ENCODE measurements at places on chromosomes 4 and X.

DNA sequence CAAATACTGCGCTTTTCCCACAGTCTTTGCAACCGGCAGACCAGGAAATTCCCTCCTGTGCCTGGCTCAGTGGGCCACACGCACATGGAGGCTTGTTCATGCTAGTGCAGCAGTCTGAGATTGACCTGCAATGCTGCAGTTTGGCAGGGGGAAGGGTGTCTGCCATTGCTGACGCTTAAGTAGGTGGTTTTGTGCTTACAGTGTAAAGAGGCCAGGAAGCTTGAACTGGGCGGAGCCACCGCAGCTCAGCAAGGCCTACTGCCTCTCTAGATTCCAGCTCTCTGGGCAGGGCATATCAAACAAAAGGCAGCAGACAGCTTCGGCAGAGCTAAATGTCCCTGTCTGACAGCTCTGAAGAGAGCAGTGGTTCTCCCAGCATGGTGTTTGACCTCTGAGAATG is 390.5 kb upstream of the TECRL start:
- DNase-seq, result no peak

DNA sequence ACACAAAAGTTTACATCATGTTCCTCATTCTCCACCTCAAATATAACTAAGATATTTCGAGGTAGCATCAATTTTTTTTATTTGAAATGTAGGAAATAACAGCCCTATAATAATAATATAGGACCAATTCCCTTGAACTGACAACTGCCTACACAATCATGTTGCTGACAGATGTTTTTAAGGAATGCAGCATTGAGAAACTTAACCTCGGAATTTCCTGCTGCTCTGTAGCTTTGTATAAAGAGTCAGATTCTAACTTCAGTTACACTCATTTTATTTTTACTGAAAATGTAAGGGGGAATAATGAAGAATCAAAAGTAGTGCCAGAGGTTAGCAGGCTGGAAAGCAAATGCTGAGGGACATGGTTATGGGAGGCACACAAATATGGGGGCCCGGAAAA is 235.8 kb downstream of the RBMX2 start:
- DNase-seq, result no peak

DNA sequence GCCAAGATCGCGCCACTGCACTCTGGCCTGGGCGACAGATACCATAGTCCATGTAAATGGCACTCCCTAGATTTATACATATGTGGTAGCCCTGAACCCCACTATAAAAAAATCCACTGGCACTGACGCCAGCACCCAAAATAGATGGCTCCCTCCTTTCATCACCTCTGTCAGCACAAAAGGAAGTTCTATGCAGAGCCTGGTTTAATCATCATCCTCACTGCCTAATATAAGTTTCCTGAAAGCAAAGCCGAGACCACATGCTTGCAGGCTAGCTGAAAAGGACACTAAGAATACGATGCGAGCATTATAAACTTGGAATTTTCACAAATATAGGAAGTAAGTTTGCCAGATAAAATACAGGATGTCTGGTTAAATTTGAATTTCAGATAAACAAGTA is 27.5 kb upstream of the DOCK11 start:
- DNase-seq, result no peak

- DNase-seq, result no peak
These were observed 26.0 kb downstream of the ARL13A start for GRCh38 chrX:100995469-100995868.

DNA sequence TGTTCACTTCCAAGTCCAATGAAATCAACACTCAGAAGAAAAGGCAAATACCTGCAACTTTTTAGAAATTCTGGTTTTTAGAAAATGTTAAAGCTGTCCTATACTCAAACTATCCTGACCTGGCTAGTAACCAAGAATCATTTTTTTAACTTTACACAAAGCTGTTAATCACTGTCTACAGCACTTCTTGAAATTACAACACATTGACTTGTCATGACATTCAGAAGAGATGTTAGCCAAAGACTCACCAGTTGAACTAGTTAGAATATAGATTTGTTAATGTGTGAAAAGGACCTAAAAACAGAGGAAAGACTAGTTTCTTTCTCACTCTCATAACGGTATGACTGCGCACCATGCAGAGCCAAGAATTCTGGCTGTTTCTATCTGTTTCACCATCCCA is 98.8 kb downstream of the COX18 start:
- DNase-seq, result no peak

GRCh38 chrX:69060631-69061408 is 104.4 kb downstream of the PJA1 start:
- DNase-seq, result no peak

GRCh38 chr4:104975617-104976016 is 171.1 kb upstream of the TET2 start:
- DNase-seq, result no peak

- no peak for DNase-seq
These were observed 8.5 kb upstream of the ERCC6L start for GRCh38 chrX:72247206-72247942.

DNA sequence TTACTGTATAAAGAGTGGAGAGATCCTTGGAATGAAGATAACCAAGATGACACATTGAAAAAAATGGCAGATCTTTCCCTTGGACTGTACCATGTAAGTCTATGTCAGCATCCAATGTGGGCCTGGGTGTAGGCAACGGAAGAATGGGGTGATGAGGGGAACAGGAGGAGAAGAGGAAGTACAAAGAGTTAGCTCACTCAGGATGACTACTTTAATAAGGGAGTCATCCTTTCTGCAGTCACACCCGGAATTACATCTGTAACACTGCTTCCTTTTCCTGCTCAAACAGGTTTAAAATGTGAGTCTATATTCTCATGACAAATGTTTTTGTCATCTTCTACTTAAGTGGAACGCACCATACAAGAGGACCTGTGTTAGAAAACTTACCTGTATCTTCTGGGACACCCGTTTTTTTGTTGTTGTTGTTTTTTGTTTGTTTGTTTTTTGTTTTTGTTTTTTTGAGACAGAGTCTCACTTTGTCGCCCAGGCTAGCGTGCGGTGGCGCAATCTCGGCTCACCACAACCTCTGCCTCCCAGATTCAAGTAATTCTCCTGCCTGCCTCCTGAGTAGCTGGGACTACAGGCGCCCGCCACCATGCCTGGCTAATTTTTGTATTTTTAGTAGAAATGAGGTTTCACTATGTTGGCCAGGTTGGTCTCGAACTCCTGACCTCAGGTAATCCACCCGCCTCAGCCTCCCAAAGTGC is 18.0 kb downstream of the HPSE start:
- no peak for DNase-seq

- DNase-seq, result no peak
These were observed 13.0 kb upstream of the LEF1 start for GRCh38 chr4:108181704-108182103.

- DNase-seq, result no peak
These were observed 164.1 kb downstream of the PPP3CA start for GRCh38 chr4:101183221-101183620.

- no peak for DNase-seq
These were observed 154.9 kb upstream of the BMP3 start for GRCh38 chr4:80875642-80876041.

DNA sequence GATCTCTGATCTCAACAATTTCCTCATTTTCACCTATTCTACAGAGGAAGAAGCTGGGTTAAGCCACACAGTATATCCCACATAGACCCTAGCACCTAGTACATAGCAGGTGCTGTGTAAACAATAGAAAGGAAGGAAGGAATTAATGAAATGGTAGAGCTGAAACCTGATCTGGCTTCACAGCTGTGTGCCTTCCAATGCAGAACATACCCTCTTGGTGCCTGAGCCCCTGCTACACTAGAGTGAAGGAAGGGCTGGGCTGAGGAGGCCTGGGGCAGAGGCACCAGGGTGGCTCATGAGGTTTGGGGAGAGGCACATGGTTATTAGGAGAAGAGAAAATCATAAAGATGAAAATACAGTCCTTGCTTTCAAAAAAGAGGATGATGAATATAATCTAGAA is 21.3 kb downstream of the LRRC66 start:
- no peak for DNase-seq

DNA sequence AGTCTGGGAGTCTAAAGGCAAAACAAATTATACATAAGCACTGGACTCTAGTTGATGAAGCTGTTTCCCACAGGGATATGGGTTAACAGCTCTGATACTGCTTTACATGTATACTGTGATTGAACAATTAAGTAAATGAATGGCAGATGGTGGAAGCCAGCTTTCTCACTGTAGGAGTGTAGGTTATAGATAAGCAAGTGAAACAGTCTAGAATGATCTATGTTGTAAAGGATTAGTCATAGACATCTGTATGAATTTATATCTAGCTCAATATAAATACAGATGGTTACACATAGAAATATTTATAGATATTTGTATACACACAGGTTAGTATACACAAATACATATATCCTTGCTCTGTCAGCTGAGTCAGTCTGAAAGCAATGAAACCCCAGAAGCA is 276.1 kb downstream of the PPARGC1A start:
- no peak for DNase-seq

- no peak for DNase-seq
These were observed 32.2 kb downstream of the PSAPL1 start for GRCh38 chr4:7402526-7402925.

- DNase-seq, result no peak
These were observed 2.7 kb upstream of the NUDT9 start for GRCh38 chr4:87419578-87420249.

DNA sequence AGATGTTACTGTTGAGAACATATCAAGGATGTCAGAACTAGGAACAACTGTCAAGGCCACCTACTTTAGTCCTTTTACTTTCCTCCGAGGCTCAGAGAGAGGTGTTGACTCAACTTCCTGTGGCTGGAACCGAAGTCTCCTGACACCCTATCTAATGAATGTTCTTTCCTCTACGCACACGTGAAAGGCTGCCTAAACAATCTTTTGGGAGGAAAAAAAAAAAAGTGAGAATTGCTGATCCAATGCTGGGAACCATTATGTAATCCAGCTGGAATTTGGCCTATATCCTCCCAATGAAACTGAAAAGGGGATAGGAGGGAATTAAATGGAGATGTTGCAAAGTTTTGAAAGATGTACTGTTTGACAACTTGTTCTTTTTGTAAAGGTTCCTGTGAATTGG is 8.3 kb upstream of the MAP7D3 start:
- no peak for DNase-seq

- DNase-seq, result no peak
These were observed 735.3 kb downstream of the PCDH18 start for GRCh38 chr4:136796953-136797352.

GRCh38 chr4:88690355-88690754 is 7.3 kb downstream of the NAP1L5 start:
- DNase-seq, result no peak

DNA sequence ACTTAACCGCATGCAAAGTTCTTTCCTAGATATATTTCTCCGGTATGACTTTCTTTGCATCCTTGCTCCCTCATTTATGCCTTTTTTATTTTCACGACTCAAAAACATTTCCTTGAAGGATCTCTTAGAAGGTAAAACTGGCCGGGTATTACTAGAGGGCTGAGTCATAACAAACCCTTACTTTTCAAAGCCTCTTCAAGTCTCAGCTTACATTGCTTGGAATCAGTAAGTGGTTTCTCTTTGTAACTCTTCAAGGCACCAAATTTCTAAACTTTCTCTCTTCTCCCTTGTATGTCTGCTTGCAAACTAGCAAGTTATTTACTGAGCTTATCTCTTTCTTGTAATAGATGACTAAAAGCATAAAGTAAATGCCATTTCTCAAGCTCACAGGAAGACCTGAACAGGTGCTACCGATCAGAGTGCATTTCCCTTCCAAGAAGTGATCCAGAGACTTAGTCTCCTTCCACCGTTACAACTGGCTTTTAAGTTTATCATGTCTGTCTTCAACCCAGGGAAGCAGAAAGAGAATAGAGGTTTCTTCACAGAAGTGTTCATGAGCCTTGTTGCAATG is 75.5 kb downstream of the ANXA10 start:
- DNase-seq, result no peak

DNA sequence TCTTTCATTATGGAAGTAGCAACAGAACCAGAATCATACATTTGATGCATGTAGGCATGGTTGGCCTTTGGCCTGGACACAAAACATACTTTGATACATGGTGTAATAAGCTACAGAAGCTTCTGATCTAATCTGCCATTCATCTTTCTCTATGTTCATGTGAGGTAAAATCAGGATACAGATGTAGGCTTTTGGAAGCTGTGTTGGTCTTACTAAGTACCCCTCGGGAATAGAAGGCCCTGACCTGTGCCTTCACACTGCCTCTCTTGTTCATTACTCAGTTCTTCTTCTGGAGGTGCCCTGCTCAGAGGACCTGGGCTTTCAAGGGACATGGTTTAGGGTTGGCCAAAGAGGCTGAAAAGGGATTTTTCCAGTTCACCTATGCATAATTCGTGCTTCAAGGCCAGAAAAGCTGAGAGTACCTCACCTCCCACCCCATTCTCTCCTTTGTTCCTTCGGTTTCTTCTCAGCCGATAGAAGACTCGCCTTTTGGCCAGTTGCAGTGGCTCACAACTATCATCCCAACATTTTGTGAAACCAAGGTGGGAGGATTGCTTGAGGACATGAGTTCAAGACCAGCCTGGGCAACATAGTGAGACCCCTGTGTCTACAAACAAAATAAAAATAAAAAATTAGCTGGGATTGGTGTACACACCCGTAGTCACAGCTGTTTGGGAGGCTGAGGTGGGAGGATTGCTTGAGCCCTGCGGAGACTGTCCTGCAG is 25.9 kb downstream of the SNX25 start:
- no peak for DNase-seq

DNA sequence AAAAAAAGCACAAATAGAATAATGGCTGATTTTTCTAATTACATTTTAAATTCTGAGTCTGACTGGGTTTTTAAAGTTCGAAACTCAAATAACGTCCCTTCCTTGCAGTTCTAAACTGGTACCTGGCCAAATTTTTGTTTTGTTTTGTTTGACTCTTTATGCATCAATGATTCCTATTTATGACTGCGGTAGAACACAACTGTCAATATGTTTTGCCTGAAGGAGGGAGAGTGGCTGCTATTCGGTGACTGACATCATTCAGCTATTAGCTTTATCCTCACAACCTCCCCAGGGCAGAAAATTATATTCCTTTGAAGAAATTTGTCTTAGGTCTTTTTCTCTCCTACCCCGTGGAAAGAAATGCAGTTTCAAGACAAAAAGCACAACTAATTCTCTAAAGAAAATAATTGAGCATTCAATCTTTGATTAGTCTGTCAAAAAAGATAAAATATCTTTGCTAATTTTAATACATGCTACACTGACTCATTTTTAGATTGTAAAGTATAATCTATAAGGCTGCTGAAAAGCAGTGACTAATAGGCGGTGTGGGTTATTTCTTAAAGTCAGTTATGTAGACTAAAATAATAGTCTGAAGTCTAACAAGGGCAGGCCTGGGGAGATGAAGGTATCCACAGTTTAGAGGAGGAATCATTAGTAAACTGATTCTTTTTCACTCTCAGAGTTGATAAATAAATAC is 61.9 kb downstream of the TMEM150C start:
- no peak for DNase-seq

- DNase-seq, result no peak
These were observed 204.8 kb downstream of the PDGFC start for GRCh38 chr4:156766846-156767245.

All from stimulated activated CD4-positive, alpha-beta T cell treated with anti-CD3 and anti-CD28 coated beads, Interleukin-1b, Interleukin-23, amount 100 ng/mL, for 1 hour (primary cell).